NCI-H69 (cell line): ENCODE measurements at places on chromosomes 11 and 22.

DNA sequence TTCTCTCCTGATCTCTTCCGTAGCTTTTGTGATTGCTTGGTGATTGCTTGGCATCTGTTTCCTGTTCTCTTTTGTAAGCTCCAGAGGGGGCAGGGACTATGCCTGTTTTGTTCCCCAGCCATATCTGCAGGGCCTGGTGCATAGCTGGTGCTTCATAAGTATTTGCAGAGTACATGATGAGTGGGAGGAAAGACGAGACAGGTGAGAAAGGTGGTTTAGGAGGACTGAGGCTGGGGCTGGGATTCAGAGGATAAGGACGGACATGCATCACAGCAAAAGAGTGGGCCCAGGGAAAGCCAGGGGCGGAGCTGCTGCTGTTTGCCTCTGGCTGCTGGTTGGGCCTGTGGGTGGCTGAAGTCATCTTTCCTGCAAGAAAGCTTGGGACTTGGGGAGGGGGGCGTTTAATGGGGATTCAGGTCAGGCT lies 62.4 kb downstream of the DSCAML1 start:
- peak; percentile 86 for DNase-seq

DNA sequence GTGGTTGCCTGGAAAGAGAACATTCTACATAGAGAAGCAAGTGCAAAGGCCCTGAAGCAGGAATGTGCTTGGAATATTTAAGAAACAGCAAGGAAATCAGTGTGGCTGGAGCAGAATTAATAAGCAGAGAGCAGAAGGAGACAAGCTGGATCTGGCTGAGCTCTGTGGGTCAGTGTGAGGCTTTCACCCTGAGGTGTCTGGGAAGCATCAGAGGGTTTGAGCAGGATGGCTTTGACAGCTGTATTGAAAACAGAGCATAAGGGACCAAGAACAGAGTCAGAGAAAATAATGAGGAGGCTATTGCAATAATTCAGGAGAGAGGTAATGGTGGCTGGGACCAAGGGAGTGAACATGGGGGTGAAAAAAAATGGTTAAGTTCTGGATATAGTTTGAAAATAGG lies 199.6 kb downstream of the NXPE2 start:
- DNase-seq: no peak

- DNase-seq: no peak
Observed at GRCh38 chr22:19361501-19362103, 69.9 kb downstream of the HIRA start.

DNA sequence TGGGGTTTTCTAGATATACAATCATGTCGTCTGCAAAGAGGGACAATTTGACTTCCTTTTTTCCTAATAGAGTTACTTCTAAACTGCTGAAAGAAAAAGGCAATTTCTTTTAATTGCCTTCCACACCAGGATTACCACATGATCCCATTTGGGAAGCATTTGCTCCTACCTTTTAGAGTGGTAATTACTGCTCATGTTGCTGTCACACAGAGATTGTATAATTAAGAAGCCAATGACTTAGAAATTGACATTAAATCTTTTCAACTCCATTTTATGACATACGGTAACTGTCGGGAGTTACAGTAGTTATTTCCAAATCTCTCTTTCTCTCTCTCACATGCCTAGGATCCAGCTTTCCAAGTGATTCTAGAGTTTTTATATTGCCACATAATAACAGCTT lies 17.8 kb upstream of the RAG2 start:
- DNase-seq: no peak

- no peak for DNase-seq
Observed at GRCh38 chr11:71282581-71283351, 30.4 kb upstream of the SHANK2 start.

- DNase-seq: peak; percentile 61
Observed at GRCh38 chr22:27438271-27438980, 363.1 kb downstream of the MN1 start.

GRCh38 chr22:49076300-49077035 lies 751.2 kb downstream of the BRD1 start:
- no peak for DNase-seq

- DNase-seq: no peak
Observed at GRCh38 chr11:66562907-66563583, 5.4 kb downstream of the CTSF start.

DNA sequence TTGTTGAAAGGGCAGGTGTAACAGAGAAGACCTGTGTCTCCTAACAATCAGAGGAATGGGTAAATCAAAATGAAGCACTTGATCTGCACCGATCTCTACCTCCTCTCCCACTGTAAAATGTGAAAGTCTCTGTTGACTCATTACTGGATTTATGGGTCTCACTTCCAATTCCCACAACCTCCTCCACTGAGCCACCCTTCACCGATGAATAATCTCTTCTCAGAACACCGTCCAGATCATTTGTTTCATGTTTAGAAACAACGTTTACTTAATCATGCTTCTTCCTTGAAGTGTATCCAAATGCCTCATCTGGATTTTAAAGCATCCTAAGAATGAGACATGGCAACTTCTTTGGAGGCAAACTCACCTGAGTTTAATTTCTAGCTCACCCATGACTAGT lies 643.6 kb downstream of the ETS1 start:
- no peak for DNase-seq

GRCh38 chr11:7973011-7973410 lies 7.8 kb upstream of the NLRP10 start:
- no peak for DNase-seq

- DNase-seq: no peak
Observed at GRCh38 chr11:6601041-6601461, 2.4 kb downstream of the RRP8 start.

DNA sequence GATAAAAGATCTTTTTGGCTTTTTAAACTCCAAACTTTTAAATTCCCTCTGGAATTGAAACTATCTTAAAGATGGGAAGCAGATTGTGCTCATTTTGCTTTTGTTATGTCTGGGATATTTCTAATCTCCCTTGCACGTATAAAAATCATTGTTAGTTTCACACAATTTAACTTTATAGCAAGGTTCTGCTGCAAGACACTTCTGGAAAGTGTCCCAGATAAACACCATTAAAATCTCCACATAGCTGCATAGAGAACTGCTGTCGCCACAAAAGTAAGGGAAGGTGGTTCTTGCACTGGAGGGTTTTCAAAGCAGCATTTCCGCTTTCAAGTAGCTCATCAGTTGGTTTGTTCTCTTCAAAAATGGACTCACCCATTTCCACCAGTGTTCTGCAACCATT lies 11.8 kb downstream of the PTS start:
- DNase-seq: no peak

- peak; percentile 41 for DNase-seq
Observed at GRCh38 chr11:132911186-132911585, 621.1 kb downstream of the OPCML start.

GRCh38 chr11:29005401-29005980 lies 897.3 kb downstream of the METTL15 start:
- DNase-seq: peak; percentile 19

DNA sequence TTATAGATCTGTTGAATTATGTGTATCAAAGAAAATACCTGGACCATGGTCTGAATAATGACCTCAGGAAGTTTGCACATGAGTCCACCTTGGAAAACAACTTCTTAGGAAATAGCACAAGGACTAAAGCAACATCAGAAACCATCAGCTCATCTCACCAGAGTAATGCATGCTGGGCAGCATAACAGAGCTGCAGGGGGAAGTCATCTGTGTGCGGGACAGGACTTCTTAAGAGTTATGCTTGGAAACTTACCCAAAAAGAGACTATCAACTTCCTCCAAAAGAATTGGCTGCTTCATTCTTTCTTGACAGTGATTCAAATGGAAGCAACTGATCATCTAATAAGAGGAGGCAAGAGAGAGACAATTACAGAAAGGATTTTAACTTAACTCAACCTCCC lies 2.5 kb downstream of the OR56B4 start:
- no peak for DNase-seq

- DNase-seq: no peak
Observed at GRCh38 chr11:73218830-73219215, 742 bp downstream of the P2RY2 start.

- no peak for DNase-seq
Observed at GRCh38 chr22:18909556-18909955, 3.4 kb downstream of the DGCR6 start.

GRCh38 chr11:64004590-64004984 lies 18.3 kb downstream of the OTUB1 start:
- no peak for DNase-seq

DNA sequence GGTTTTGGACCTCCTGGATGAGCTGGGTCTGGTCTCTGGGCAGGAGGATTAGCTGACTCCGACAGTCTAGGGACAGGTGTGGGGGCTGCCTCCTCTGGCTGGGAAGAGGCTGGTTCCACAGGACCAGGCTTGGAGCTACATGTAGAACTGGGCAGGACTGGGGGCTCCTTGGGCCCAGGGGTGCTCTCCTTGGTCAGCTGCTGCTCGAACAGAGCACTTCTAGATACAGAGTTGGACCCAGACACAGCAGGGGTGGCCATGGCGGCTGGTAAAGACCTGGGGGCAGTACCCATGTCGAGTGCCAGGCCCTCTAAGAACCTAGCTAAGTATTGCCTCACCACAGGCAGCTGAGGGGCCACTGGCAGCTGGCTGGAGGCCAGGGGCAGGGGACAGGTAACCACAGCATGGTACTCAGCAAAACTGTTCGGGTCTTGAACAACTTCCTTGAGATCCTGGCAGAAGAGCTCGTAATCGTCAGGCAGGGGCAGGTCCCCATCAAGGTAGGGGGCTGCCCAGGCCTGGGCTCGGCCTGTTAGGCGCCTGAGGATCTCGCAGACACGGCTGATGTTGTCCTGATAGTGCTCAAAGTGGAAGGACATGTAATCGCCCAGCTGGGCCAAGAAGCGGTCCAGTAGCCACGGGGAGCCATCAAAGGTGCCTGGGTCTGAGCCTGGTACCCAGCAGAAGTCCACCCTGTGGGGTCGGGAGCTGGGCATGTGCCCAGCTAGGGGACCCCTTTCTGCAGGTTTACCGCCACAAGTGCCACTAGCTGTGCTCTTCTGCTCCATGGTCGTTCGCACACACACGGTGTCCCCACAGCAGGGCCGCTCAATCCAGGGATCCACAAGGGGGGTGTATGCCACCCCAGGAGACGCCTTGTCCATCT lies 3.1 kb downstream of the GNB1L start:
- DNase-seq: no peak

DNA sequence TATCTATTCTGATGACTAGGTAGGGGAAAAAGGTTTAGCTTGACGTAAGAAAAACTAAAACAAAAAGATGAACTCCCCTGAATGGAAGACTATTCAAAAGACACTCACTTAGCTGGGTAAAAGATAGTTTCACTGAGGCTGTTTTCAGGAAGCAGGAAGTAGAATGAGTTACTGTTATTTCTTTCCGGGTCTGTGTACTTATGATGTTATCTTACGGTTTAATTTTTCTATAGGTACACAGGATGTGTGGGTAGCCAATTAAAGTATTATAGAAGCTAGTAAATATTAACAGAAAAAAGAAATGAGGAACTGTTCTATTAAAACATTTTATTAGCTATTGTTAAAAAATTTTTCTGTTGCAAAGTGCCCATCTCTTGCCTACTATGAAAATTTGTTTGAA lies 45.8 kb upstream of the MMP7 start:
- DNase-seq: no peak

GRCh38 chr22:42544686-42545085 lies 9.1 kb upstream of the SERHL2 start:
- DNase-seq: peak; percentile 30

- DNase-seq: no peak
Observed at GRCh38 chr22:20601308-20601707, 93.9 kb downstream of the MED15 start.

DNA sequence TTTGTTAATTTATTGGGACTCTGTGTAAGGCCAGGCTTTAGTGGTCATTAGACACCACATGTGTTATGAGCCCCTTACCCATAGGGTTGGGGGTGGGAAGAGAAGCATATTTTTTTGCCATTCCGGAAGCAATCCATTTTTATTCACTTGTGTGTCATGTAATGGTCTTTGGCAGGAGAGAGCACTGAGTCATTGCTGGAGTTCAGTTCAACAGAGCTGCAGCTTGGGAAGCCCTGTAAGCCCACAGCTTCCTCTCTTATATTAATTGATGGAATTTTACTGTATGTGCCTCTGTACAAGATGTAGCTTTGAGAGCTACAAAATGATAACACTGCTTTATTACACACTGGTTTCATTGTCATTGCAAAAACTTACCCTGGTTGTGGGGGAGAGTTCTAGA lies 177.3 kb upstream of the SORL1-AS1 start:
- no peak for DNase-seq

DNA sequence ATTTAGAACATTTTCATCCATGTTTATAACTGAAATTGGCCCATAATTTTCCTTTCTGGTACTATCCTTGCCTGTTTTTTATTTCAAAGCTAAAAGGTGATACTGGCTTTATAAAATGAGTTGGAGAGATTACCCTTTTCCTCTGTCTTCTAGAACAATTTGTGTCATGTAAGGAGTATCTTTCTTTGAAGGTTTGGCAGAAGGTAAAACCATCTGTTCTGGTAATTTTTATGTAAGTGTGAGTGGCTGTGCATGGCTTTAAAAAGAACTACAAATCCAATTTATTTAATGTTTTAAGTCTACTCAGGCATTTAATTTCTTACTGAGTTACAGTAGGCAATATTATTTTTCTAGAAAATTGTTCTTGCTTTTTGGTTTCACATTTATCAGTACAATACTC lies 7.7 kb upstream of the MRGPRD start:
- DNase-seq: peak; percentile 10

GRCh38 chr22:27772081-27772983 lies 29.2 kb downstream of the MN1 start:
- DNase-seq: peak; percentile 88

GRCh38 chr11:96054870-96055705 lies 131.2 kb upstream of the MTMR2 start:
- peak; percentile 97 for DNase-seq

DNA sequence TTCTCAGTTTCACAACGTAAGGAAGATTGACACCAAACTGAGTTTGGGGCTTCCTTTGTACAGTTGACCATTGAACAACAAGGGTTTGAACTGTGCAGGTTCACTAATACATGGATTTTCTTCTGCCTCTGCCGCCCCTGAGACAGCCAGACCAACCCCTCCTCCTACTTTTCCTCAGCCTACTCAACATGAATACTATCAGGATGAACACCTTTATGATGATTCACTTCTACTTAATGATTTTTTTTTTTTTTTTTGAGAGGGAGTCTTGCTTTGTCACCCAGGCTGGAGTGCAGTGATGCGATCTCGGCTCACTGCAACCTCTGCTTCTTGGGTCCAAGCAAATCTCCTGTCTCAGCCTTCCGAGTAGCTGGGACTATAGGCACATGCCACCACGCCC lies 14.6 kb downstream of the RBM4 start:
- DNase-seq: no peak
